ENCODE measurements at places on chromosomes 5 and 9. TPM values are rescaled to one million over a fixed set of nuclear protein-coding genes. Genes with fewer than 3 reads are reported as not detected.

The SNX24 gene
- total RNA-seq: 19.3 TPM

The MTRR gene
- total RNA-seq: 11.0 TPM

The ELAVL2 gene
- total RNA-seq: not detected

GRCh38 chr5:126280343-126280742 is 142.9 kb upstream of the GRAMD2B start:
- DNase-seq: no peak

DNA sequence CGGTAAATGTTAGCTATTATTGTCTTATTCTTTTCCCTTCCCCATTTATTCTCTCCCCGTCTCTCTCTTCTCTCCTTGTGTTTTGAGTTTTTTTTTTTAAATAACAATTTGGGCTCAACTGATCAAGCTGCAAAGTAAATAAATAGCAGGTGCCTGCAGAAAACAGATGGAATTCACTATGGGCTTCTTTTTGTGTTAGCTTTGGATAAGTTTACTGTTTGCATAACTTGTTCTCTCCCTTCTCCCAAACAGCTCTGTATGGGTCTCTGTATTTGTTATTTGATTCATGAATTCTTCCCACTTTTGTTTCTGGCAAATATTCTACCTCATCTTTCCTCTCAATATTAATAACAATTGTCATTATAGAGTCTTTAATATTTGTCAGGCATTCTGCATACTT is 111.8 kb upstream of the ASTN2 start:
- DNase-seq: no peak

DNA sequence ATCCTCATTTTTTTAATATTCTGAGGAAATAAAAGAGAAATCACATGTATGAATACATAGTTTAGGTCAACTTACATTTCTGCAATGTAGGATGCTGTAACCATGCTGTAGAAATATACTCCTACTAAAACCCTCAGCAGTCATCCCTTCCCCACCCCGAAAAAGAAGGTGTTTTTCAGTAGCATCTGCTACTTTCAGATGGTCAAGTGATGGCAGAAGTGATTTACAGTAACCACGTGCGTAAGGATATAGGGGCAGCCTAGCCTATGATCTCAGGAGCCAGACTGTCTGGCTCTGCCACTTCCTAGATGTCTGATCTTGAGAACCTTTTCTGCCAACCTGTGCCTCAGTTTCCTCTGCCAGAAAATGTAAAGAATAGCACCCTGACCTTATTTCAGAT is 26.0 kb upstream of the SYK start:
- DNase-seq: no peak

DNA sequence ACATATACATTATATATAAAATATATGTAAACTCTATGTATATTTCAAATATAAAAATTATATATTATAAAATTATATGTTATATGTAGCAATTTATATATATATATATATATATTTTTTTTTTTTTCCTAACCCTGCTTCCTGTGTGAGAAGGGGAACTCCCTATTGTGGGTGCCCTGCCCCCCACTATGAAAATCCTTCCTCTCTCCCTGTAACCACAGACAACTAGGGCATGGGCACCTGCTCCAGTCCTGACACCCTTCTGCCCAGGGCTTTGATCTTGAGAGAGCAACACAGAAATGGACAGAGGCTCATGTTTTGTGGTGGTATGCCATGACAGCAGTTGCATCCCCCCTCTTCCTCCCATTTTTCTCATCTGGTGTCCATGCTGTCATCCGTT is 148.7 kb upstream of the IL12B start:
- no peak for DNase-seq

DNA sequence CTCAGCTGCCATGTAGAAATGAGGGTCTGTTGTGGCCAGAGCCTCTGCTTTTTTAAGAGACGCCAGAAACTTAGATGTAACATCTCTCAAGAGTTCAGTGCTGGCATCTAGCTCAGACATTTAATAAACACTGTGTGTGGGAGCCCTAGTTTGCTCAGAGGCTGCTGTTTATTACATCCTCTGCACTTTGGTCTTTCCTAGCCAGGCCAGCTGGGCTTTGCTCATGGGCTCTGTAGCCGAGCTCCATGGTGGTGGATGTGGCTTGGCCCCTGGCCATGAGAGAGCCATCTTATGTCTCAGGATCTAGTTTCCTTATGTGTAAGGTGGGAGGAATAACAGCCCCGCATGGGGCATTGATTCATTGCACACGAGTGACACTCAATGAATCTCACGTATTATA is 30.0 kb downstream of the ARHGEF37 start:
- DNase-seq: no peak
